Stimulated activated CD4-positive, alpha-beta T cell treated with anti-CD3 and anti-CD28 coated beads, Interleukin-1b, Interleukin-23, amount 100 ng/mL, for 24 hours (primary cell): ENCODE measurements at places on chromosomes 4 and X.

GRCh38 chr4:151204925-151205524 is 71.9 kb upstream of the PRSS48 start:
- DNase-seq: no peak

DNA sequence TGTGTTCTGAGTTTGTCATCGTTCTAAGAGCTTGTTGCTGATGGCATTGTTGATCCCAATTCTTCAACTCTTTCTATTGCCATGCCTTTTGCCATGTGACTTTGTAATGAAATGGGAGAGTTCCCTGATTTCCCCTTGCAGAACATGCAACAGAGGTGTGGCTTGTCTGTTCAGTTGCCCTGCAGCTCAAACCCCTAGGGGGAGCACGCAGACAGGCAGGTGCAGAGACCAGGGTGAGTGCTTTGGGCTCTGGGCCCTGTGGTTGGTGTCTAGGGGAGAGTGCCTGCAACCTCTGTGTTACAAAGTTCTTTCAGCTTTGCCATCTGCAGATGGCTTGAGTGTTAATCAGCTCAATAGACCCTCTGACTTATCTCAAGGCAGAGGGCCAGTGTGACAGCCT is 332.7 kb downstream of the MID1IP1 start:
- no peak for DNase-seq

- DNase-seq: no peak
These were observed 50.0 kb upstream of the PDHA1 start for GRCh38 chrX:19293606-19294325.

GRCh38 chrX:97145934-97146333 is 262.2 kb downstream of the RPA4 start:
- DNase-seq: no peak

DNA sequence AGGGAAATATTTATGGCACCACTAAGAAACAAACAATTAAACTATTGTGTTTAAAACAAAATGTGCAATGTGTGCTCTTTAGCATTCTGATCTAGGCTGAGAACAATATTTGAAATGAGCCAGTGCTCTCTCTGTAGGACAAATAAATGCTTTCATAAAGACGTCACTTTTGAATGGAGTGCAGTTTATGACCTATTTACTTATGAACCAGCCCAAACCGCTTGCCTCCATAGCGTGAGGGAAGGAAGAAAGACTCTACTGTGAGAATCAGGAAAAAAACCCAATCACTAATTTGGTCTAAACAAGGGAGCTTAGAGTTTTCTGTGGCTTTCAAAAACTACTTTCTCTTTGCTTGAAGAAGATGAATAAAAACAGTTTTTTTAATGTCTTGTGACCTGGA is 39.4 kb downstream of the SAT1 start:
- DNase-seq: no peak

DNA sequence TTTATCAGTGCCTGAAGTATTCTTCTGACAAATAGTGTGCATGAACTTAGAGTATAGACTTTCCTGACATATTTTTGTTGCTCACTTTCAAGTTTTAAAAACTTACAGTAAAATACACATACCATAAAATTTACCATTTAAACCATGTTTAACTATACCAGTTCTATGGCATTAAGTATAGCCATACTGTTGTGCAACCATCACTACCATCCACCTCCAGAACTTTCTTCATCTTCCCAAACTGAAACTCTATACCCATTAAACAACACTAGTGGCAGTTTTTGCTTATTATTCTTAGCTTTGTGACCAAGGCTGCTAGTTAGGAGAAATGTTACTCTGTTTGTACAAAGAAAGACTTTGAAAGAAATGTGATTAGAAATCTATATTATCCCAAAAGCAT is 25.8 kb downstream of the ATP7A start:
- DNase-seq: no peak

- no peak for DNase-seq
These were observed 53.7 kb downstream of the TRIM2 start for GRCh38 chr4:153257991-153258390.

DNA sequence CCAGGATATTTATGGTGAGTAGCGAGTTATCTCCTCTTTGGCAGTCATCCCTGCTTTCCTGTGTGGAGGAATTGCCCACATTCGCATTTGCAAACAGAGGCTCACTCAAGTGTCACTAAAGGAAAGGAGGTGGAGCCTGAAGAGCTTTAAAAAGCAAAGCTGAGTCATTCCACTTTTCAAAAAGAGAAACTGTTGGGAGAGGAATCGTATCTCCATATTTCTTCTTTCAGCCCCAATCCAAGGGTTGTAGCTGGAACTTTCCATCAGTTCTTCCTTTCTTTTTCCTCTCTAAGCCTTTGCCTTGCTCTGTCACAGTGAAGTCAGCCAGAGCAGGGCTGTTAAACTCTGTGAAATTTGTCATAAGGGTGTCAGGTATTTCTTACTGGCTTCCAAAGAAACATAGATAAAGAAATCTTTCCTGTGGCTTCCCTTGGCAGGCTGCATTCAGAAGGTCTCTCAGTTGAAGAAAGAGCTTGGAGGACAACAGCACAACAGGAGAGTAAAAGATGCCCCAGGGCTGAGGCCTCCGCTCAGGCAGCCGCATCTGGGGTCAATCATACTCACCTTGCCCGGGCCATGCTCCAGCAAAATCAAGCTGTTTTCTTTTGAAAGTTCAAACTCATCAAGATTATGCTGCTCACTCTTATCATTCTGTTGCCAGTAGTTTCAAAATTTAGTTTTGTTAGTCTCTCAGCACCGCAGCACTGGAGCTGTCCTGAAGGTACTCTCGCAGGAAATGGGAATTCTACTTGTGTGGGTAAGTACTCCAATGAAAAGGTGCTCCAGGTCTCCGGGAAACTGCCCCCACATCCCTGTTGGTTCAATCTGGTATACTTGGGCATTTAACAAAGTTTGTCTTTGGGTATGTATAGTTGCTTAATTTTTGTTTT is at the start of gene EGF:
Gene EGF (plus strand): TSS at position 178 of the 890 bp plus-strand sequence. CDS start 453 bp downstream, at position 631.
- DNase-seq: no peak

- DNase-seq: no peak
These were observed 324.2 kb downstream of the TMA16 start for GRCh38 chr4:163818673-163819072.

- no peak for DNase-seq
These were observed 625 bp upstream of the GABRA4 start for GRCh38 chr4:46994007-46994405.
